ENCODE measurements at places on chromosomes 13 and 19.

DNA sequence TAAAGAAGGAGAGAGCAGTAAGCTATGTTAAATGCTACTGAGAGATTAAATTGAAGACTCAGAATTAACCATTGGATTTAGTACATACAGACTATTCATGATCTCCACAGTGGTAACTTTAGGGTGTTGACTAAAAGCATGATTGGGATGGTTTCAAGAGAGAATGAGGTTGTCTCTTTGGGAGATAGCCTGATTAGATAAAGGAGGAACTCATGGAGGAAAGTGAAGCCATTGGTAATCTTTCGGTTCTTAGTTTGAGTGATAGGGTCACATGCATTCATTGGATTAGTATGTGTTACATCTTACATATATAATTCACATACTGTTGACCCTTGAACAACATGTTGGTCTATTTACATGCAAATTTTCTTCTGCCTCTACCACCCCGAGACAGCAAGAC is 18.8 kb upstream of the KL start:
- no peak for DNase-seq

GRCh38 chr13:45325806-45326205 is 15.2 kb downstream of the TPT1 start:
- peak; percentile 87 for DNase-seq

DNA sequence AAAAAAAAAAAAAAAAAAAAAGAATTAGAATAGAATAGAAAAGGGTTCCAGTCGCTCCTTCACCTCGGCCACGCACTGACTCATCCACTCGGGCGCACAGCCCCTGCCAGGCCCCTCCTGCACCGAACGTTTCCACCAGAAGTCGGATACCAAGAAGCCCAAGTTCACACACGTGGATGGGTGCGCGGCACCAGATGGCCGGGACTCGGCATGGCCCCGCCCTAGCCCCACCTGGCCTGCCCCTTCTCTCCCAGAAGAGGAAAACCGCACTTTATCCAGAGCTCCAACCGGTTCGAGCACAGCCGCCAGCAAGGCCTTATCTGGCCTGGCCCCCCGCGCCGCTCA is 5.9 kb downstream of the PRR36 start:
- no peak for DNase-seq

GRCh38 chr13:61413572-61414535 is 1.8 kb downstream of the PCDH20 start:
- DNase-seq, result no peak

GRCh38 chr13:79282976-79283375 is 123.1 kb downstream of the RBM26 start:
- peak; percentile 27 for DNase-seq

DNA sequence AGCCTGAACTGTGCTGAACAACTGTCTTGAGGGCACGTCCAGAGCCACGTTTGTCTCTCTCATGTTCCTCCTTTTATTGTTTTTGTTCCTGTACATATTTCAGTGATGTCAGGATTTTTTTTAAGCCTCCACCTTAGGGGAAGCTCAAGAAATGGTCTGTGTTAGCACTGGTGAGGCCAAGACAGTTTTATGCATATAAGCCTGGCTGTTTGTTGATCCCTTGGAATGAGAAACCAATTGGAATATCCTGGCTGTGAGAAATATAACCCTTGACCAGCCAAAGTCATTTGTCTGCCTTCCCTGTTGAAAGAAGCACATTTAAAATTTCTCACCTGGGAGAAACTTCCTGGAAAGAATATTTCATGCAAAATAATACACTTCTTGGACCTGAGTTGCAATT is 115.8 kb downstream of the DNAJC15 start:
- no peak for DNase-seq

DNA sequence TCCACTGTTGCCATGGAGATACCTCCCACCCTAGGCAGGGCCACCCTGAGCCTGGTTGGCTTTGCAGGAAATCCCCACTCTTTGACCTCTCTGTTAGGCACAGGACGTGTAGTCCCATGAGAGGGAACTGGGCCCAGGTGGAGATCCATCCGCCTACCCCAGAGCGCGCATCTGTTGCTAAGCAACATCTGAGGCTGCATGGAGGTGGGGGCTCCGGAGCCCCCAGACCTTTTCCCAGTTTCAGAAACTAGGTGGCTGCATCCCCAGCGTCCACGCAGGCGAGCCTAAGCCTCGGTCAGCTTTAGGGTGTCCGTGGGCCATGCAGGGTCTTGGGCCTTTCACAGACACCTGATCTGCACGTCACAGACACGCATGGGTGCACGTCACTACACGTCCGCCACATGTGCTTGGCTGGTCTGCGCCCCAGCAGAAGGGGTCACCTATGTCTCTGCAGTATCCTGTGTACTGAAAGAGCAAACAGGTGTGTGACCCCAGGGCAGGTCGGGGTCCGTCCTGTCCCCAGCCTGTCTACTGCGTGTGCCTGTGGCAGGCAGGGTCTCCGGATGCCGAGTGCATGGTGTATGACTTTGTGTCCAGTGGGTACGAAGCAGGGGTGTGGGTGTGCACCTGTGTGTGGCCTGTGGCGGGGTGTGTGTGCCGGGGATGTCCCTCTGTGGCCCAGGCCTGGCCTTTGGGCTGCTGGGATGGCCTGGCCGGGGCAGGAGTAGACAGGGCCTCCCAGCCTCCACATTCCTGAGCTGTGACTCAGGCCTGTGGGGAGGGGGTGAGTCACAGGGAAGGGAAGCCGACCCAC is 4.1 kb upstream of the CIRBP start:
- DNase-seq, result peak; percentile 84

DNA sequence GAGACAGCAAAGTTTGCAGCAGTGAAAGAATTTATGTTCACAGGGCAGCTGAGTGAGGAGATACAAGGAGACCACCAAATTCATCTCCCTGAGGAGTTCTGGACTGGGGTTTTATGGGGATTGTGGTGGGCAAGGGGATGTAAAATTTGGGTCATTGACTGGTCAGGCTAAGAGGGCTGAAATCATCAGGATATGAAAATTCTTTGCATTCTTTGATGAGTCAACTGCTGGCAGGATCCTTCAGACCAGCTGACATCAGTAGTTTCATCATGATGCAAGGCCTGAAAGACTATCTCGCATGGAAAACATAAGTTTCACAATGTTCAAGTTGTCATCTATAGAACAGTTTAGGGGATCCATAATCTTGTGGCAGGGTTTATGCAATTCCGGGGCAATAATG is 869.5 kb upstream of the PCDH9 start:
- peak; percentile 88 for DNase-seq

- no peak for DNase-seq
Observed at GRCh38 chr13:113461022-113461751, 7.9 kb upstream of the ADPRHL1 start.

- DNase-seq, result no peak
Observed at GRCh38 chr13:80118506-80118905, 222.4 kb downstream of the SPRY2 start.

DNA sequence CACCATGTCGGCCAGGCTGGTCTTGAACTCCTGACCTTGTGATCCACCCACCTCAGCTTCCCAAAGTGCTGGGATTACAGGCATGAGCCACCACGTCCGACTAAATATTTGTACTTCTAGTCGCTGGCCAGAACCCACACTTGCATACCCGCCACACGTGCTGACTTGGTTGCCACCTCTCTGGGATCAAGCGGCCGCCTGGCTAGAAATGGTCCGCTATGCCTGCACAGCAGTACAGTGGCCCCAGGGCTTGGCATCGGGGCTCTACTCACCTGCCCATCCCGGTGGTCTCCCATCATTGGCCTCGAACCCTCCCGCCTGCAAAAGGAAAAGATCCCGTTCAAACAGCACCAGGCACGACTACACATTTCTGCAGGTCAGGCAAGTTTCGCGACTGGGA is 23.7 kb upstream of the TINCR start:
- DNase-seq, result no peak

GRCh38 chr19:35718345-35719041 is 690 bp downstream of the KMT2B start:
- peak; percentile 18 for DNase-seq

DNA sequence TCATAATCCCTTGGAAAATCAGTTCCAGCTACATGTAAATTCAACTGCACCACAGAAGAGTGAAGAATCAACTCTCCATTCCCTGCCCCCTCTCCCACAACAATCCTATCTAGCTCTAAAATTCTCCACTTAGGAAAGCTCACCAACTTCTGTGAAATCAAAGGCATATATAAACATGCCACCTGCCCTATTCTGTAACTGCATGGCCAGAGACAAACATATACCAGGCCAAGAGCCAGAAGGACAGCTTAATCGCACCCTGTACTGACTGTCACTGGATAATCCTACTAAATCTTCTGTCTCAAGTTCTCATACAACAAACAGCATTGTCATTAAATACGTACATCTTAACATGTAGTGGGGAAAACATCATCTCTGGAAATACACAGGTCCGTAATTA is 58.2 kb upstream of the EEF1AKMT1 start:
- DNase-seq, result no peak

DNA sequence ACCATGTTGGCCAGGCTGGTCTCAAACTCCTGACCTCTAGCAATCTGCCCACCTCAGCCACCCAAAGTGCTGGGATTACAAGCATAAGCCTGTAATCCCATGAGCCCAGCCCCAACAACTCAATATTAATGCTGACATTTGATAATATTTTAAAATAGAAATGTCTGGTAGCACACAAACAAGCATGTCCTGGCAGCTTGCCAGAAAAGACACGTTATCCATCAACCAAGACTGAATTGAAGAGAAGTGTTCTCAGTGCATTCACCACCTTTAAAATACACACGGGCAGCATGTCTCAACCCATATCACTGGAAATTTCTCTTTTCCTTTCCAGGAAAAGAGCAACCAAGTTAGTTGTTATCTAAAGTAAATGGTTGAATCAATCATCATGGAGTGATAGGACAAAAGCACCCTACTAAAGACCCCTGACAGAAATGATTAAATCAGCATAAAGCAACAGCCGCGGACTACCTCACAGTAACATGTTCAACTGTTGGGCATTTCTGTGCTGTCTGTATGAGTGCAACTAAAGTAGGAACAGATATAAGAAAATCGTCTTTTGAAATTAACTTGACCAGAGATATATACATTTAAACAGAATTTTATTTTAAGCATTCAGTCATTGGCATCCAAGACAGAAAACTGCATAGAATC is 25.0 kb downstream of the LHFPL6 start:
- DNase-seq, result no peak

- no peak for DNase-seq
Observed at GRCh38 chr19:6752256-6753177, 13.0 kb downstream of the TRIP10 start.

GRCh38 chr19:9877780-9878510 is 42.8 kb downstream of the PIN1 start:
- DNase-seq, result peak; percentile 53

- DNase-seq, result no peak
Observed at GRCh38 chr13:29855784-29856183, 5.4 kb upstream of the UBL3 start.

- DNase-seq, result no peak
Observed at GRCh38 chr13:82305588-82305987, 1576.7 kb downstream of the SLITRK1 start.

GRCh38 chr13:20798027-20798426 is 24.3 kb upstream of the EEF1AKMT1 start:
- no peak for DNase-seq

- no peak for DNase-seq
Observed at GRCh38 chr13:101116341-101116740, 300.0 kb downstream of the NALCN start.

- no peak for DNase-seq
Observed at GRCh38 chr19:13747098-13747453, 17.2 kb upstream of the MRI1 start.

GRCh38 chr19:14782626-14783409 is 4.5 kb upstream of the ADGRE2 start:
- no peak for DNase-seq

DNA sequence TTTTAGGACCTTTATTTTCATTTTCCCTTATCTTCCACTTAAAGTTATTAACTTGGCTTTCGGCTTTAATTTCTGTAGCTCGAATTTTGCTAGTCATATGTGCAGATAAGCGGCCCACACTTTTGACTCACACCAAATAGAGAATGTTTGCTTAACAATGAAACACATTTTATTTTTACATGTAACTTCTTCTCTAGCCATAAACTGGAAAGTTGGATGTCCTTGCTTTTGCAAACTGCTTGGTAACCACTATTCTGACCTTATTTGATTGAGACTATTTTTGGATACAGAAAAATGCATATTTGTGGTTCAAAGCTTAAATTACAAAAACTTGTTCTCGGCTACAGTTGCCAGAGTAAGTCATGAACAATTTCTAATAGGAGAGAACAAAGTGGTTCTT is 600.0 kb downstream of the KCTD12 start:
- DNase-seq, result peak; percentile 85

Measured in choroid plexus epithelial cell (primary cell).